ENCODE measurements at places on chromosomes 4 and X. TPM values are rescaled to one million over a fixed set of nuclear protein-coding genes. Genes with fewer than 3 reads are reported as not detected.

HPGDS gene
- 7.8 TPM for total RNA-seq

PSAPL1 gene
- not detected for total RNA-seq

COX7B gene
- total RNA-seq: 238 TPM

FGFBP1 gene
- not detected for total RNA-seq

NEUROG2 gene
- not detected for total RNA-seq

ZNF674 gene
- 4.7 TPM for total RNA-seq

CLDN34 gene
- total RNA-seq: 0.43 TPM

ADH1B gene
- total RNA-seq: 144 TPM

STATH gene
- not detected for total RNA-seq

ZNF157 gene
- total RNA-seq: 0.29 TPM

PCDH19 gene
- 0.66 TPM for total RNA-seq

BEX2 gene
- total RNA-seq: 23.6 TPM

SAP30 gene
- 16.4 TPM for total RNA-seq

GRIA3 gene
- 4.8 TPM for total RNA-seq

SYP gene
- 1.9 TPM for total RNA-seq

STK32B gene
- total RNA-seq: 4.1 TPM

F11 gene
- 23.9 TPM for total RNA-seq

PDE6B gene
- 8.6 TPM for total RNA-seq

SYNPO2 gene
- total RNA-seq: 735 TPM

HMGN5 gene
- total RNA-seq: 4.6 TPM

ADH1A gene
- 5.4 TPM for total RNA-seq

SORCS2 gene
- 1.7 TPM for total RNA-seq

GABRG1 gene
- 0.06 TPM for total RNA-seq

NPNT gene
- 141 TPM for total RNA-seq

KLB gene
- not detected for total RNA-seq

TMEM185A gene
- total RNA-seq: 20.3 TPM

ADH1C gene
- total RNA-seq: 41.6 TPM

MAP3K15 gene
- total RNA-seq: 0.12 TPM

CXCL3 gene
- 0.52 TPM for total RNA-seq

STOX2 gene
- total RNA-seq: 6.6 TPM

PPP4R3C gene
- total RNA-seq: not detected

RAP1GDS1 gene
- 33.4 TPM for total RNA-seq

MAGEA11 gene
- not detected for total RNA-seq

CLDN2 gene
- total RNA-seq: 236 TPM

WDR44 gene
- total RNA-seq: 22.8 TPM

CCKAR gene
- 68.5 TPM for total RNA-seq
